ENCODE measurements at places on chromosomes 11 and 22.

- no peak for DNase-seq
These were observed 7.3 kb downstream of the CCDC117 start for GRCh38 chr22:28779833-28780232.

DNA sequence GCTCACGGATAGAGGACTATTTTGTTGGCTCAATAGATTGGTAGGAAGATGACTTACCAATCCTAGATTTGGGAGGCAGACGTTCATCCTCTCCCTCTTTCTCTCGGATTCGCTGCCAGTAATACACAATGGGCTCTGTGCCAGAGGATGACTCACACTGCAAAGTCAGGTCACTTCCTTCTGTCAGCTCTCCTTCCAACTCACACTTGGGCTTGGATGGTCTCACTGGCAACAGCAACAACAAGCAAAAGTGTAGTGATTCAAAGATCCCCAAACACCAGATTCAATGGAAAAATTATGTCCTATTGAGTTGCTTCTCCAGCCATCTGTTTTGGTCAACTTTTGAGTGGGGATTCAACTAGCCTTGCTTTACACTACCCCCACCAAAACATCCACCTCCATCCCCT, 21.7 kb upstream of the HSPA8 start:
- DNase-seq: peak; percentile 54

- no peak for DNase-seq
These were observed 125.5 kb upstream of the NECTIN1 start for GRCh38 chr11:119854521-119854920.

DNA sequence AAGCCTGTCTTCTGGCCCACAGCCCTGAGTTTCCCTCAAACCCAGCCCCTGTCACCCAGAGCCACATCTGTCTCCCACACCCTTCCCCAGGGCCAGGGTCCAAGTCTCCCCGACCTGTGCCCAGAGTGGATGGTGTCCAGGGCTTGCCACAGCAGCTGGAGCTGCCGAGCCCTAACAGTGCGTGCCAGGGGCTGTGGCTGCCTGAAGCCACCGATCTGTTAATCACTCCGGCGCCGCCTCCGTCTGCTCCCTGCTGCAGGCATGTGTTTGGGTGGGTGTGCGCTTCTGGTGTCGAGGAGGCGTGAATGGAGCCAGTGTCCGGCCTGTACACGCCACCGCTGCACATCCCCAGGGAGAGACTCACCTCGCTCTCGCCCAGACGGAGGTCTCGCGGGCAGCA, 26.1 kb downstream of the SHISAL1 start:
- DNase-seq: no peak

- no peak for DNase-seq
These were observed 8.2 kb downstream of the CD5 start for GRCh38 chr11:61110255-61111049.

- no peak for DNase-seq
These were observed 2.6 kb upstream of the MS4A2 start for GRCh38 chr11:60085909-60086308.

DNA sequence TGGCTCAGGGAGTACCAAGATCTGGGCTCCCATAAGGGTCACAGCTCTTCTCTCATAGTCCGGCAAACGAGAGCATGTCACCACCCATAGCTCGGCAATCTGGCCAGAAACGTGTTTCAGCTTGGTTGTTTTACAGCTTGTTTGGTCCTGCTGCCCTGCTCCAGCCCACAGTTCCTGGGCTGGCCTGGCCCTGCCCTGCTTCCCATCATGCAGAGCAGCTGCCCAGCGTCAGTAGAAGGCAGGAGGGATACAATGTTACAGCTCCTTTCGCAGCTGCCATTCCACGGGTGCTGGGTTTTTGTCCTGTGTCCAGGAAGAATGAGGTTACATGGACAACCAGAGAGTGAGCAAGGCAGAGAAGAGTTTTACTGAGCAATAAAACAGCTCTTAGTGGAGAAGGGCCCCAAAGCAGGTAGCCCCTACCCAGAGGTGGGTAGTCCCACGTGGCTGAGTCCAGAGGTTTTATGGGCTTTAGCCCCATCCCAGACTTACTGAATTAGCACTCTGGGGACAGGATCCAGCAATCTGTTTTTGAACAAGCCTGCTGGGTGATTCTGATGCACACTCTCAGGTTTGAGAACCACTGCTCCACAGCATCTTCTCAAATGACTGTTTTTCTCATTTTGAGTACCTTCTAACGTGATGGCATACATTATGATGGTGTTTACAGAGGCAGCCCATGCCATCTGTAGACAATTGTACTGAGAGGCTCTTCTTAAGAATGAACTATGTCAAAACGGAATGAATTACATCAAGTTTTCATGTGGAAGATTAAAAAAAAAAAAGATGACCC, 5.8 kb upstream of the MS4A18 start:
- no peak for DNase-seq

- DNase-seq: no peak
These were observed 1.6 kb downstream of the KCNJ1 start for GRCh38 chr11:128865490-128865889.

DNA sequence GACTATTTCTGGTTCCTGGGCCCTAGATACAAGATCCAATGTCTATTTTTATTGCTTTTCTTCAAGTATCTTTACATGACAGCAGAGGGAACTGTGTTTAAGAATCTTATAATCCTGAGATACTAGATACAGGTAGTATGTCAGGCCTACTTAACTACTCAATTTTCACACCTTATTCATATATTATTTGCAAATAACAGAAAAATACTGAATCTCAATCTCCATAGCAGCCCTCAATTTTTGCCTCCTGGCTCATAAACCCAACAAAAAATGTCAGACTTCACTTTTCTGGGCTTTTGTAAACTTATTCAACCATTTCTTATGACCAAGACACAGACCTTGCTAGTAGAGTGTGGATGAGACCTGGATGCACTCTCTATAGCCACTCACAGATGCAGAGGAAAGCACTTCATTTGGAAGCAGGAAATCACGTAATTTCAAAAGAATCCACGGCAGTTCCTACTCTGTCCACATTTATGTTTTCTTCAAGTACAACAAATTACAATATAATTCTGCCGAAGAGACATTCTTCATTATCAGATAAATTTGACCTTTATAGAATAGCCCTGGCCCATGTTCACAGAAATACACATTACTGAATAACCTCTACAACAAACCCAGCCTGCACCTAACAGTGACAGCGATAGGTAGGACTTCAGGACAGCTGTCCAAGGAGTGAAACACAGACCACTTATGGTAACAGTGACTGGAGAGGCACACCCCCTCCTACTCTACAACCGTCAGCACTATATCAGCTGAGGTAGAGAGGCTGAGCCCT, 62.0 kb upstream of the YPEL1 start:
- no peak for DNase-seq

- DNase-seq: no peak
These were observed 77.1 kb upstream of the GNAZ start for GRCh38 chr22:22993184-22993583.

DNA sequence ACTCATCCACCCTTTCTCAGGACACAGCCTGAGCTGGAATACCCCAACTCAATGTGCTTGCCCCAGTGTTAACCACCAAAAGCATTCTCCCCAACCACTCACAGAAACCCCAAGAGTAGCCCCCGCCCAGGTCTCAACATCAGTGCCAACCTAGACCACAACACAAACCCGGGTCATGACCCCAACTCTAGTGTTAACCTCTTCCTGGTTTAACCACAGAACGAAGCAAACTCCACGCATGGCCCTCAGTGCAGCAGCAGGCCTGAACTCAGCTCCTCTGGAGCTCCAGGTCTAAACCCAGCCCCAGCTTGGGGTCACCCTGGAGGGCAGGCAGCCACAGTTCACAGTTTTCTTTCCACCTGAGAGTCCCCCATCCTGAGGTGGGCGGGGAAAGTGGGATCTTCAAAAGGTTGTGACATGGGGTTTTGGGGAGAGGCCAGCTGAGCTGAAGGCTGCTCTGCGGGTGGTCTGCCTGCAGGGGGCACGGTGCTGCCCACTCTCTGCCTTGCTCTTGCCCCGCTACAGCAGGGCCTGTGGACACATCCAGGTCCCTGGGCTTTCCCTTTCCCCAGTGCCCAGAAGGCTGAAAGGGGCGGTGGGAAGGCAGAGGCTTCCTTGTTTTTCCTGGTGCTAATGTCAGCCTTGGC, 37.9 kb downstream of the NECTIN1 start:
- DNase-seq: no peak

GRCh38 chr11:102171101-102171500, 60.9 kb downstream of the YAP1 start:
- DNase-seq: no peak

DNA sequence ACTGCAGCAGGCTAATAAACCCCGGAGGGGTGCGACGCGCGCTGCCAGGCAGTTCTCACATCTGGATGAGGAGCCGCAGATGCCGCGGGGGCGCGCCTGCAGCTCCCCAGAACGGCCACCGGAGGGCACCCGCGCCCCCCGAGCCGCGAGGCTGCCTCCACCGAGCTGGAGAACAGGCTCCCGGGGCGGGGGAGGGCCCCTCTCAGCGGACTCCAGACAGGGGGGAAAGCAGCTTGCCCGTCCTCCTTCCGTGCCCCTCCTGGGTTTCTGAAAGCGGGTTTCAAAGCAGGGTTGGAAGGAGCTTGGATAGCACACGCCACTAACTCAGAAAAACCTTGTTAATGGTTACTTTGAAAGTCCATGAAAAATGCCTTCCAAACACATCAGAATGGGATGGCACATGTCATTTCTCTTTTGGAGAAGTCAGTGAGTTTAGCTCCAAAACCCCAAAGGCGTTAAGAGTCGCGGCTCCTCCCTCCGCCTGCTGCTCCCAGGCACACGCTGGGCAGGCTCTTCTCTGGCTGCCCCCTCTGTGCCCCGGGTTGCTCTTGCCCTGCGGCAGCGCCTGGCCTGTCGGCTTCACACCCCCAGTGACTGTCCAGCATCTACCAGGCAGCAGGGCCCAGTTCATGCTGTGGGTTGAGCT, 317.8 kb downstream of the NTM start:
- DNase-seq: no peak

DNA sequence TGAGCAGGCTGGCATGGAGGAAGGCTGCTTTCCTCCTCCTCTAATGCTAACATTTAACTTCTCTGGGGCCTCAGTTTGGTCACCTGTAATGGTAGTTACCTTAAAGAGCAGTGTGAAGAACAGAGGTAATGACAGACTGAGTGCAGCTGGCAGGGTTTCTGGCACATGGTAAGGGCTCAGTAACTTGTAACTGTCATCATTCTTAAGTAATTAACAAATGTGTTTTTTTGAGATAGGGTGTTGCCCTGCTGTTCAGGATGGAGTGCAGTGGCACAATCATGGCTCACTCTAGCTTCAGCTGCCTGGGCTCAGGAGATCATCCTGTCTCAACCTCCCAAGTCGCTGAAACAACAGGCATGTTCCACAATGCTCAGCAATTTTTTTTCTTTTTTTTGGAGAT, 242.0 kb upstream of the SYN3 start:
- no peak for DNase-seq

GRCh38 chr11:112966561-112966960, 5.3 kb downstream of the NCAM1 start:
- no peak for DNase-seq

GRCh38 chr11:87851234-87851633, 324.0 kb downstream of the RAB38 start:
- DNase-seq: no peak

DNA sequence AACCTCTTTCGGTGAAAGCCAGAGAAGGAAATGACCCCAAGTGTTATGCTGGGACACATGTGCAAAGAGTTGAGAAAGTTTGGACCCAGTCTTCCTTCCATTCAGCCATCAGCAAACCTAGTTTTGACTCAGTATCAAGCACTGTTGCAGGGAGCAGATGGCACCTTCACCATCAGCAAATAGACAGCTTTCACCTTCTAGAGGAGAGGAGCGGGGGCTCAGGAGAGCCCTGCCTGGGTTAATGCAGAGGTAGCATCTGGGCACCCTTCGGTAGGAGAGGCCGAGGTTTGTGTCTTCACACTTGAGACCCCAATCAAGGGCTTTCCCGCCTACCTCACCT, 16.2 kb upstream of the MFRP start:
- DNase-seq: no peak

GRCh38 chr22:27526901-27527300, 274.7 kb downstream of the MN1 start:
- DNase-seq: no peak

- DNase-seq: no peak
These were observed 14.6 kb upstream of the SLC25A18 start for GRCh38 chr22:17548756-17549035.

- DNase-seq: no peak
These were observed 8.3 kb downstream of the SLC36A4 start for GRCh38 chr11:93189462-93189861.

GRCh38 chr11:64649291-64649697, 58.3 kb downstream of the SLC22A12 start:
- no peak for DNase-seq

DNA sequence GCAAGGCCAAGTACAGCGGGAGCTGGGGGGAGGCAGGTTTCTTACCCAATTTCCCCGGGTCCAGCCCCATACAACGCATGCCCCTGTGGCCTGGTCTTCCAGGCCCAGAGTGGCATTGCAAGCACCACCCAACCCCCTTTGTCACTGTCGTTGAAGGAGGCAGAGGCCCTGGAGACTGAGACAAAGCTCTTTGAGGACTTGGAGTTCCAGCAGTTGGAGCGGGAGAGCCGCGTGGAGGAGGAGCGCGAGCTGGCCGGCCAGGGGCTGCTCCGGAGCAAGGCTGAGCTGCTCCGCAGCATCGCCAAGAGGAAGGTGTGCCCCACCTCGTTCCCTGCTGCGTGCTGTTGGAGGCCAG, 27.8 kb downstream of the PHLDB1 start:
- no peak for DNase-seq

DNA sequence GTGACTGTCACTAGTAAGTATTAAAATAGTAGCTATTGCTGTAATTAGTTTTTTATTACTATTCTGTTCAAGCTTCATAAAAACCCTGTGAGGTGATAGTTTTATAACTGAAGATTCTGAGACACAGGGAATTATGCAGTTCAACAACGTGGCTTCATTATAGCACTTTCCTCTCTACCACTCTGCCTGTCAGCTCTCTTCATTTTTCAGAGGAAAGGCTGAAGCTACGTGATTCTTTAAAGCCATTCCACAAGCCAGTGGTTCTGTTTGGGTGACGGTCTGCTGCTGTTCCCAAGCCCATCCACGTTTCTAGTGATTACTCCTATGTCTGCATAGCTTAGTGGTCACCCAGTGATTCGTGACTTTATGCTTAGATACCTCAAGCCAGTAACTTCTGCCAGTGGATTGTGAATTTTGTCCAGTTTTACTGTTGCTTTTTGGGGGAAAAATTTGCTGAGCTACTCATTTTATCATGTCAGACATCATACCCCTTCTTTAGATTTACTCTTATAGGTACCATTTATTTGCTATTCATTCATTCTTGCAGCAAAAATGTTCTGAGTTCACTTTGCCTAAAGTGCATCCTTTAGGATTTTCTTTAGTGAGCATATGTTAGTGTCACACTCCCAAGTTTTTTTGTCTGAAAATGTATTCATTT, 59.8 kb downstream of the UVRAG start:
- no peak for DNase-seq

- no peak for DNase-seq
These were observed 814.6 kb downstream of the DLG2 start for GRCh38 chr11:84812471-84812969.
